ENCODE measurements at places on chromosomes 4 and X.

GRCh38 chrX:73214426-73215094, at the start of gene NAP1L2:
Gene NAP1L2, minus strand, starts transcription at chrX:73214851. Its CDS starts 359 bp downstream, at chrX:73214492.
- DNase-seq, result peak; percentile 63

DNA sequence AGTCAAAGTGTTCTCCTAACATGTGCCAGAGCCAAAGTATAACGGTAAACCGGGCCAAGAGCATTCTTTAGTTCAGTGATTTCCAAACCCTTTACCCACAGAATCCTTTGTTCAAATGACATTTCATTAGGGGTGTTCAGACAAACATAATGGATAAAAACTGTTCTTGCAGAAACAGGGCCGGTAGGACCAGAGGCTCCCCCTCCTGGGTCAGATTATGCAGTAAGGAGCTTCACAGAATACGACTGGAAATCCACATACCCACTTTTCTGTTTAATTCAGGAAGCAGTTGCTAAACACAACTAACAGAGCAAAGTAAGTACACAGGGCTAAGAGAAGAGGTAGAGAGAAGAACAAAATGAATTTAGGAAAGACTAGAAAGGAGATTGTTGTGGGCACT, 46.6 kb upstream of the TMEM184C start:
- no peak for DNase-seq

DNA sequence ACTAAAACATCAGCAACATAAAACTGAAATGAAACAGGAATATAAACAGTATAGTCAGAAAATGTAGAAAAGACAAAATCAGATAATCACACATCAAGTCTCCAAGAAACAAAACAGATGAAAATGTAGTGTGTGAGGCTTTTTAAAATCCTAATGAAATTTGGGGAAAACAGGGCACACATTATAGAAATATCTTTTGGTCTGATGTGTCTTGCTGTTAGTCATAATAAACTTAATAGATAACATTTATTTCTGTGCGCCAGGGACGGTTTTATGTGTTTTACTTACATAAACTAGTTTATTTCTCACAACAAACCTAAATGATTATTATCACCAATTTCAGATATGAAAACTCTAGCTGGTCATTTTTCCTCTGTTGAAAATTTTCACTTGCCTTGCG, 293.9 kb upstream of the GATB start:
- no peak for DNase-seq

GRCh38 chrX:120795301-120795700, 80.4 kb downstream of the CT47B1 start:
- DNase-seq, result no peak

GRCh38 chr4:55122235-55122634, 3.2 kb downstream of the KDR start:
- no peak for DNase-seq

DNA sequence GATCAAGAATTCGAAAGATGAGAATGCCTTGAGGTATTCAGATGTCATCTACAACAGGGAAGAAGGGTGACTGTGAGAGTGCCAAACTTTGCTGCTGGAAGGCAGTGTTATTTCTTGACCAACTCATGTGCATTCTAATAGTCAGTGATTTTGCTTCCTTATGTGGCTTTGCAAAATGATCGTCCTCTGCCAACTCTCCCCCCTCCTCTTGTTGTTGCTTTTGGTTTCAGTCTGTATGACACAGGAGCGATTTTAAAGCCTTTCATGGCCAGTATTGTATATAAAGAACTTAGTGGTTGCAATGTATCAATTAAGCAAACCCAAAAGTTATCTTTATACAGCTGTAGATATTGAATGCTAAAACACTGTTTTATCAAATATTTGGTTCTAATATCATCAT, 379.1 kb downstream of the IL1RAPL1 start:
- no peak for DNase-seq

DNA sequence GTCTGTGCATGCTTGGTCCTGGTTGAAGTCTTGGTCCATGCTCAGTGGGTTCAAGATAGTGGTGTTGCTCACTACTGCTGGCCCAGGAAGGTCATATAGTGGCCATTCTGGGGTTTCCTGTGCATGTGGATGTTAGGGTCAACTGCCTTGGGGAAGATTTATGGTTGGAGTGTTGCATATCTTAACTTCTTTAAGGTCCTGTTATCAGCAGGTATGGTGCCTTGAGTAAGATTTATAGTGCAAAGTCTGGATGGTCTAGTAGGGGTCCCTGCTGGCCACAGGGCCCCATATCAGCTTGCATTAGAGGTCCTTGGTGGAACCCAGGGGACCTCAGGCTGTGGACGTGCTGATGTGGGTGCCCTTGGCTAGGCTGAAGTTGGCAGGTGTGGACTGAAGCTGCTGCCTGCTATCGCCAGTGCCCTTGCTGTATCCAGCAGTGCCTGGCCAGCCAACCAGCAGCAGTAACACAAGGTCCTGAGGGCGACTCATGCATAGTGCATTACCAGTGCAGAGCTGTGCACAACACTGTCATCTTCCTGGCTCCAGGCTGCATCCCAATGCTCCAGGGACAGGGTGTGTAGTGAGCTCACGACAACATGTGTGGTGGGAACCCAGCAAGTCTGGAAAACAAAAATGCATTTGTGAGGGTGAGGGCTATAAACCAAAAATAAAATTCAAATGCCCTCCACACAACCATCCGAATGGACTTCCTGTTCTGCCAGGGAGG, 61.0 kb downstream of the BEX3 start:
- DNase-seq, result no peak

- no peak for DNase-seq
Measured at GRCh38 chr4:8144359-8144758, 14.3 kb downstream of the ABLIM2 start.

DNA sequence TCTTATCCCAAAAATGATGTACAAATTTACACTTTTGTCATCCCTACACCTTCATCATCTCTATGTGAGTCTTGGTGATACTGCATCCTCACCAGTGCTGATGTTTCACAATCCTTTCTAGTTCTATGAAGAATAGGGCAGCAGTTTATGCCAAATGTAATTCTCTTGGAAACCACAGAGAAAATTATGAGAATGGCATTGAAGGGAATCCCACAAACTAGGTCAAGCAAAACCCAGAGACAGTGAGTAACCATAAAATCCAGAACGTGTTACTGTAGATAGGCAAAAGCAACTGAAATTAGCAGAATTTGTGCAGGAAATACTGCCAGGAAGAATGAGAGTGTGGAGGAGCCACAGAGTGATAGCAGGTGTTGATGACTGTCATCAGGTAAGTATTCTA, 24.5 kb downstream of the IL15 start:
- peak; percentile 11 for DNase-seq

DNA sequence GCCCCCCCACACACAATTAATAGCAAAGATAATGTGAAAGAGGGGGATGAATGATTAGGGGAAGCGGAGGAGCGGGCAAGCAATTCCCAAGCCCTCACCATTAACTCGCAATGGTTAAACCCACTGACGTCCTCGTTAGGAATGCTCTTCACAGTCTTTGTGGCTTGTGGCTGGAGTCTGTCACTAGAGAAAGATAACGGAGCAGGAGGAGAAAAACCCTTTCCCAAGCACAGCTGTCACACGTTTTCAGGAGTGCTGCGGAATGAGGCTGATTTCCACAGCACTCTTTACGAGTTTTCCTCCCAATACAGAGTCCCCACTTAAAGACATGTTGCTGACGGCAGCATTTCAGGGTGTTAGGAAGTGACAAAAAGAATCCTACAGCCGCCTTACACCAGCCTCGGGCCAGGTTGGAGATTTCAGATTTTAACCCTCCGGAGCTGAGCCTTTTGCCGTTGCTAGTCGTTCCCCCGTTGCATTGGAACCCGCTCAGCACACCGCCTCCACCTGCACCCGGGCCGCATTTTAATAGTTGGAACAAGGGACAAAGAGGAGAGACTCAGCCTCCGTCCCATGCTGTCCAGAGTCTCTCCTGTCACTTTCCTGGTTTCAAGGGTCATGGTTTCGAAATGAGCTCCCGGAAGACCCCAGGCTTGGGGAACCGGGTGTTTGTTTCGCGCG, 92.2 kb downstream of the GEMIN8 start:
- DNase-seq, result no peak

GRCh38 chr4:125505621-125506020, 190.9 kb downstream of the FAT4 start:
- no peak for DNase-seq

GRCh38 chrX:19602866-19603622, 87.7 kb upstream of the MAP3K15 start:
- DNase-seq, result no peak

DNA sequence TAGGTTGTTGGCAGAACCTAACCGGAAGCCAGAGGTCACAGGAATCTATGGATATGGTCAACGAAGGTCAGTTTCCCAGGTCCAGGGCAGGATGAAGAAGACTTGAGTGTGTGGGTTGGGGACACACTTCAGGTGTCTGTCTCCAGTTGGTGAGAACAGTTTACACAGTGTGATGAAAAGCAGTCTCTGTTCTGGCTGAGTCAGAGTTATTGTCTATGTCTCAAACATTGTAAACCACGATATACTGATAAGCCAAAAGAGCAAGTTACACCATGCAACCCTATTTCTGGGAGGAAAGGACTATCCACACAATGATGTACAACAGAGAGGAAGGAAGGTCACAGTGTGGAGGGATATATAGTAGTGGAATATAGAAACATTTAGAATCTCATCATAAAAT, 187.1 kb upstream of the C1QTNF7 start:
- no peak for DNase-seq

DNA sequence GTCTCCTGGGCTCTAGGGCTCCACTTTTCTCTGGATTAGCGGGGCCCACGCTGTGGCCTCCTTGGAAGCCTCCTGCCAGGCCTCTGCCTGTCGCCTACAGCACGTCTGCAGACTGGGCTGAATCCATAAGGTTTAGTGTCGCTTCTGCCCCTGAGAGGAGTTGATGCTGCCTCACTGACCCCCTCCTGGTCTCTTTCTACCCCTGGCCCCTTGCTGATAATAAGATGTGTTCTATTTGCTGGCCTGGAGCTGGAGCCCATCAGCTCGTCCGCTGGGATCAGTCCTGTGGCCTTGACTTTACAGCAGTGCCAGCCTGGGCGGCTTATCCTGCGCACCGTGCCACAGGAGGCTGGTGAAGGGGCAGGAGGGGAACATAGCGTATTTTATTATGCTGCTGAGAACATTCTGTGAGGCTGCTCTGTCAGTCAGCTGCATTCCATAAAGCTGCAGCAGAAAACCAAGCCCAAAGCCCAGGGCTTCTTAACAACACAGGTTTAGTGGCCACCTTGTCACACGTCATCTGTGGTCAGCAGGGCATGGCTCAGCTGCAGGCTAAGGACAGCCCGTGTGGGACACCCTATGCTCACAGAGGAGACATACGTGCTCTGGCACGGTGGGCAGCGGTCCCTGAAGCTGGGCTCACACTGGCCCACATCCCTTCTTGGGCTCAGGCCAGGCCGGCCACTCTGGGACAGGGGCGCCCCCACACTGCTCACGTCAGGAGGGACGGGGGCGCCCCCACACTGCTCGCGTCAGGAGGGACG, 29.3 kb upstream of the HGFAC start:
- no peak for DNase-seq

DNA sequence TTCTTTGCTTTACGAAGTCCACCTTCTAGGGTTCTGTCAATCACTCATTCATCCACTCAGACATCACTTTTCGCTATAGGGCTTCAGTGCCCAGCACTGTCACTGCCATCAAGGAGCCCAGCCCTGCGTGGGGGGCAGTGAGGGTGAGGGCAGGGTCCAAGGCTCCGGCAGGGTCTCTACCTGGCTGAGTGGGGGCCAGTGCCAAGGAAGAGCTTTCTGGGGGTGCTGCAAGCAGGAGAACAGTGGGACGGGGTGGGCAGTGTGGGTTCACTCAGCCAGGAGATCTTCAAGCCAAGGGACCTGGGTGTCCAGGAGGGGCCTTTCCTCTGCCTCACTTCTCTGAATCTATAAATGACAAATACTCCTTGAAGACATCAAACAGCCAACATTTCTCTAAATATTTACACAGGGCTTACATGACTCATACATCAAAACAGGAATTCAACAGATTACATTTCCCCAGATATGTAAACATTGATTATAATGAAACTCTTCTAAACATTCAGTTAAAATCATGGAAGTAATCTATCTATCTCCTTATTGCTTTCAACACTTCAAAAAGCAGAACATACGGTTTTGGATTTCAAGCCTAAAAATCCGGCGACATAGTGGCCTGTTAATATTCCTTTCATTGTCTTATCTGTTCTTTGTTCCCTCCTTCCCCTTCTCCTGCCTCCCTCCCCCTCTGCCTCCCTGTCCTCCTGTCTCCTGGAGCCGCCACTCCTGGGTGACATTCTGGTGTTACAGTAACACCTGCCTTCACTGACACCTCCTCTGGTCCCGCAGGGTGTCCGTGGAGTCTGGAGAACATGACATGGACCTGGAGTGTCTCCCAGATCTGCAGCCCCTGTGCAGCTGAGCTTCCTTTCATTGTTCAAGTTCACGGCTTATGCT, 94.4 kb upstream of the ADRA2C start:
- DNase-seq, result no peak

Data from CD4-positive, alpha-beta T cell treated with Interleukin-2 at 100 ng/mL for 4 hours (primary cell).